Stimulated activated CD8-positive, alpha-beta memory T cell treated with anti-CD3 and anti-CD28 coated beads, Interleukin-15, amount 100 ng/mL, for 48 hours (primary cell): ENCODE measurements at places on chromosomes 4 and X.

GRCh38 chr4:76059750-76060149 lies 14.8 kb upstream of the ART3 start:
- DNase-seq: no peak

- no peak for DNase-seq
These were observed 51.2 kb upstream of the LGI2 start for GRCh38 chr4:25081866-25082471.

- no peak for DNase-seq
These were observed 94.8 kb downstream of the CLNK start for GRCh38 chr4:10589799-10590198.

DNA sequence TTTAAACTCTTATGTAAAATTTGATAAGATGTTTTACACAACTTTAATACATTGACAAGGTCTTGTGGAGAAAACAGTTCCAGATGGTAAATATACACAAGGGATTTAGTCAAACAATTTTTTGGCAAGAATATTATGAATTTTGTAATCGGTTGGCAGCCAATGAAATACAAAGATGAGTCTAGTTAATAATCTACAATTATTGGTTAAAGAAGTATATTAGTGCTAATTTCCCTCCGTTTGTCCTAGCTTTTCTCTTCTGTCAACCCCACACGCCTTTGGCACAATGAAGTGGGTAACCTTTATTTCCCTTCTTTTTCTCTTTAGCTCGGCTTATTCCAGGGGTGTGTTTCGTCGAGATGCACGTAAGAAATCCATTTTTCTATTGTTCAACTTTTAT lies at the start of gene ALB:
Gene ALB, plus strand, starts transcription at position 246 of the 400 bp plus-strand sequence. Its CDS starts 41 bp downstream, at position 287.
- no peak for DNase-seq

GRCh38 chrX:82589410-82589809 lies 918.7 kb upstream of the POU3F4 start:
- DNase-seq: no peak

- DNase-seq: no peak
These were observed 2.7 kb downstream of the CRMP1 start for GRCh38 chr4:5890063-5890727.

- DNase-seq: no peak
These were observed 225.7 kb downstream of the GRID2 start for GRCh38 chr4:92529510-92529909.

DNA sequence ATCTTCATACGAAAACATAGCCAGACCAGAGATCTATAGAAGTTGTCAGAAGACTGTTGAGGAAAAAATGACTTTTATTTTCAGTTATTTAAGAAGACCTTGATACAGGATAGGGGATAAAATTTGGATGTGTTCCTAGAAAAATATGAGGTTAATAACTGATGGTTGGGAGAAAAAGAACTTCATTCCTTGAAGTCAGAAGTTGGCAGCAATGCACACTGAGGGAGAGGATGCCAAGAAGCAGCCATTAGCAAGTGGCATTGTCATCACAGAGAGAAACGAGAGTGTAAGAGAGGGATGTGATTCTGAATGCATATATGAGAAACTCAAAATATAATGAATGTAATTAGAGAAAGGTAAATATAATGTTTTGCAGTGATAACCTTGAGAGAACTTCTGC lies 382.1 kb upstream of the EPHA5 start:
- no peak for DNase-seq

DNA sequence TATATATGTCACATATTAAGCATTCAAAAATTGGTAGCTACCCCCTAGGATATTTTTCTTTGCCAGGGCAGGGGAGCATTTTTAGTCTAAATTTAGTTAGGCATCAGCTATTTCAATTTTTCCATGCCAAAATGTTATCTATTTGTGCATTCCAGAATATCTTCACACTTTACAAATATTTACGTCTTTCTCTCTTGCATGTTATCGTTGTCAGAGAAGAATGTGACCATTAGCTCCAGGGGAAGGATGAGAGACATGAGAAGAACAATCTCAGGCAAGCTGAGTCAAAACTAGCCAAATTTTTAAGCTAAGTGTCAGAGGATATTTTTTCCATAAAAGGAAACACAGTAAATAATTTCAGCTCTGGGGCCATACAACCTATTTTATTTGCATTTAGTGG lies 885.0 kb upstream of the EPHA5 start:
- DNase-seq: no peak

- DNase-seq: no peak
These were observed 9.9 kb upstream of the FAM193A start for GRCh38 chr4:2526559-2526958.

GRCh38 chr4:8874896-8875680 lies 3.4 kb upstream of the HMX1 start:
- DNase-seq: no peak

DNA sequence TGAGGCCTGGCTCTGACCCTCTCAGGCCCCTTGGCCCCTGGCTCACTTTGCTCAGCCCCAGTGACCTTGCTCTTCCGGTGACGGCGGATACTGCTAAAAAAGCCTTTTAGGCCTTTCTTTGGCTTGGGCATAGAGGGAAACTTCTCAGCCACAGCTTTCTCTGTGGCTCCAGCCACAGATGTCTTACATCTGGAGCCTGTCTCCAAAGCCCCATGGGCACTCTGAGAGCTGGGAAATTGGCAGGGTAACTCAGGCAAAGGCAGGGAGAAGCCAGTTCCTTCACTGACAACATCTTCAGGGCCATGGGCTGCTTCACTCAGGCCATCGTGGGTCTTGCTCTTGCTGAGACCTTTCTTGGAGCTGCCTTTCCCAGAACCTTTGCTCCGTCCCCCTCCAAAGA lies 12.8 kb downstream of the AMER1 start:
- DNase-seq: no peak

GRCh38 chrX:153880440-153880815 lies 5.5 kb downstream of the L1CAM start:
- no peak for DNase-seq

DNA sequence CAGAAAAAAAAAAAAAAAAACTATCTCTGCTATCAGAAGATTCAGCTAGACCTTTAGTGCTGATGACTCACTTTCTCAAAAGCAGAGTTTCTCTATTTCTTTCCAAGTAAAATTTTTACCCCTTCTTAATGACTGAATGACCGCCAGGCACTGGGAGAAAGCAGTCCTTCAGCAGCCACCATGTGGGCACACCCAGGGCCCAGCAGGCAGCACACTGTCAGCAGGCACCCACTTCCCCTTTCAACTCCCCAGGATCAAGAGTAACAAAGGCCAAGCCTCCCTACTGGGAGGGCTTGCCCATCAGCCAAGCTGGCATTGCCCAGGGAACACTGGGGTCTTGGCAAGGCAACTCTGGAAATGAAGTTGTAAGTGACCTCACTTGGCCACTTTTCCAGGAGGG lies 201.9 kb upstream of the MAMLD1 start:
- DNase-seq: no peak

DNA sequence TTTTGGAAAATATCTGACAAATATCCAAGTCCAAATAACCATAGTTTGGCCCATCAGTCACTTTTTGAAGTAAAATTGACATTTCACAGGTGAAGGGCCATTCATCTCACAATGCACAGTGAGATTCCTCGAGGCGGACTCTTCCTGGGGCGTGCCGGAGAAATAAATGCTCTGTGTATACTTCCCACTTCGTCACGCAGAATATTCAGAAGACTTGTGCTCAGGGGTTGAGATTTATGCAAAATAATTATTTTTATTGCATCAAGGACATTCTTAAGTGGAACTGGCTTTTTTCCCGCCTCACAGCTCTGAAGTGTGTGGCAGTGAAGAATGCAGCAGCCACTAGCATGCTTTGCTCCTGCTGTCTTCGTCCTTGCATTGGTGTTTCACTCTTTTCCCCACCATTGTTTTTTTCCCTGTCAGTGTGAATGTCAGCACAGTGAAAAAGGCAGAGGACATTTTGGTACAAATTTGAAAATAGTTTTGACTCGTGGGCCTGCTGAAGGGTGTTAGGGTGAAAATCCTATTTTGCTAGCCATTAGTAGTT lies 70.6 kb downstream of the FAM193A start:
- DNase-seq: no peak

DNA sequence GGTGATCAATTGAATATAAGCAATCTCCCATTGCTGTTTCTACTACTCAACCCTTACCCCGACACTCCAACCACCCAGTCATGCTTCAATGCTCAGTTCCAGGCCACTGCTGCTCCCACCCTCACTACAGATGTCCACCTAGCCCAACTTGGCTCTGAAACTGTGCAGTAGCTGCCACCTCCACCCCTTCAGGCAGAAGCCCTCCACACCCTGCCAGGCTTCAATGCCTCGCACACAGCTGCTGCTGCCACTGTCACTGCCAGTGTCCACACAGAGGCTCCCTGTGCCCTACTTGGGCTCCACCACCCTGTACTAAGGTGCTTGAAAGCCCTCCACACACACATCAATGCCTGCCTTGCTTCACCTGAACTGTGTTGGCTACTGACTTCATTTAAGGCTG lies 34.6 kb downstream of the LAMTOR3 start:
- DNase-seq: no peak

- peak; percentile 25 for DNase-seq
These were observed 32.3 kb upstream of the IRF2 start for GRCh38 chr4:184506527-184507121.

- no peak for DNase-seq
These were observed 21.5 kb downstream of the SORCS2 start for GRCh38 chr4:7213807-7214206.

DNA sequence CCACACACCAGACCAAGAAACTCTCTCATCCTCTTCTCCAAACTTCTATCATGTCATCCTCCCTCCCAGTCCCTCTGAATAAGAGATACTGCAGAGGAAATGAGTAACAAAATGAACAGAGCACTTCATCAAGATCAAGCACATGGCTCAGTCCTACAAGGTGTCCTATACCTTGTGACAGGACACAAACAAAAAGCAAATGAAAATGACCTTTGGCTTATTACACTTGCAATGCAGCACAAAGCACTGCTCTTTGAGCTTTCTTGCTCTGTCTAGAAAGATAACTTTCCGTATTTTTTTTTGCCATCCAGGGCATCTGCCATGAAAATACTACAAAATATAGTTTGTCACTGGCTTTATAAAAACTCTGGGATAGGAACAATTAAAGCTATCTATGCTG lies 402.7 kb downstream of the HNRNPD start:
- DNase-seq: no peak

- no peak for DNase-seq
These were observed 5.6 kb upstream of the TXK start for GRCh38 chr4:48139691-48140090.

- no peak for DNase-seq
These were observed 26.4 kb downstream of the PRIMPOL start for GRCh38 chr4:184675821-184676492.

DNA sequence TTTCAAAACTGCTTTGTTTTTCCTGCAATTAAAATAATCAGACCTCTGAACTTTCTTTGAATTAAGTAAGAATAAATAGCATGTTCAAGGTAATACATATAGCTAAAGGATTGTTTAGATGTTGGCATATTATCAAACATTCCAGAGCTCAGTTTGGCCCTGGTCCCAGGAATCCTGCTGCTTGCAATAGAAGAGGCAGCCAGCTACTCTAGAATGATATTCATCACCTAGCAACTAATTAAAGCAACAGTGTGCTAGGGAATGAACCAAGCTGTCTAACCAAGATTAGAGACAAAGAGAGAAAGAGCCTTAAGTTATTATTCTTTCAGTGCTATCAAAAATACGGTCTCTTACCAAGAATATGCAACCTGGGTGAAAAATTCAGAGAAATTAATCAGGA lies 460.9 kb downstream of the GABRG1 start:
- DNase-seq: no peak

GRCh38 chr4:79472693-79473438 lies 64.8 kb upstream of the GK2 start:
- DNase-seq: no peak

DNA sequence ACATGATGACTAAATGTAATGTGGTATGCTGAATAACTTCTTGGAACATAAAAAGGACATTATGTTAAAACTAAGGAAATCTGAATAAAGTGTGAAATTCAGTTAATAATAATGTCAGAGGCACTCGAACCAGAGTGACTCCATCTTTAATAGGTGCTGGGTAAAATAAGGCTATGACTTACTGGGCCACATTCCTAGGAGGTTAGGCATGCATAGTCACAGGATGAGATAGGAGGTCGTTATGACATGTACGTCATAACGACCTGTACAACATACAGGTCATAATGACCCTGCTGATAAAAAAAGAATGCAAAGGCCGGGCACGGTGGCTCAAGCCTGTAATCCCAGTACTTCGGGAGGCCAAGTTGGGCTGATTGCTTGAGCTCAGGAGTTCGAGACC lies 28.9 kb upstream of the OPHN1 start:
- no peak for DNase-seq

DNA sequence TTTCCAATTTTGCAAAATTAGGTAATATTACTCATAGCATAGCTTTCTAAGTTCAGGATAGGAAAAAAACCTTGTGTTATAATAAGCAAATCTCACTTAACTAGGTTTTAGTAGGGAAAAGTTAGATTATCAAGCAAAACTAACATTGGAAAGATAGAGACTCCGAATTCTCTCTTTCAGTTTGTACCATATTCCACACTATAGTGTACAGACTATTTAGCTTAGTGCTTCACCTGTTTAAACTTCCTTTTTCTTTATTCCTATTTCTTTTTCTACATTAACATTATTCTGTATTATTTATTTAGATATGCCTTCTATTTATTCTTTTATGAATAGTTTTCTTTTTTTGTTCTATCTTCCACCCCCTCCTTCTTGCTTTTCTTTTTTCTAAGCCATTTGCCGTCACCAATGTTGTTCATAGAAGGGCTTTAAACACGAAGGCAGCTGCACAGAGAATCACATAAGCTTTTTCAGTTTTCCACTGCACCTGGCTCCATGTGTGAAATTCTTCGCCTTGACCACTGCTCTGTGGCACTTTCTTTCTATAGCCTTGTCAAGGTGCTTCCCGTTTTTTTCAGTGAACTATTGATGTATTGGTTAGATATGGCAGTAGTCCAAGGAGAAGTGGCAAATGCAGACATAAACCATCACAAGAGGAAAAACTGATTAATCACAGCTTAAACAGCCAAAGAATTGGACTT lies 8.5 kb downstream of the PCDH10 start:
- no peak for DNase-seq

GRCh38 chr4:3291411-3291968 lies 1.3 kb upstream of the RGS12 start:
- DNase-seq: no peak

DNA sequence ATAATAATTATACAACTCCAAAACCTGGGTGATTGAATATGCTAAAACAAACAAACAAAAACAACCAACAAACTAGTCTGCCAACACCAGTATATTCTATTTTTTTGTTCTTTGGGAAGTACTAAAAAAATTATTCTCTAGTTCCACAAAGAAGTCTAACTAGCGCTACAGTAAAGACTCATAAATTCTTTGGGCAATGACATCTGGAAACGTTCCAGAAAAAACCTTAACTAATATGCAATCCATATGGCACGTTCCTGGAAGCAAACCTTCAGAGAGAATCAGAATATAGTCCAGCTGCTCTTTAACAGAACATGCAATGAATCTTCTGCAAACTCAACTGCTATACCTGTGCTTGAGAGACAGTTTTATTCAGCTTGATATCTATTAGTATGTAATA lies 500.1 kb downstream of the TRAM1L1 start:
- DNase-seq: no peak

DNA sequence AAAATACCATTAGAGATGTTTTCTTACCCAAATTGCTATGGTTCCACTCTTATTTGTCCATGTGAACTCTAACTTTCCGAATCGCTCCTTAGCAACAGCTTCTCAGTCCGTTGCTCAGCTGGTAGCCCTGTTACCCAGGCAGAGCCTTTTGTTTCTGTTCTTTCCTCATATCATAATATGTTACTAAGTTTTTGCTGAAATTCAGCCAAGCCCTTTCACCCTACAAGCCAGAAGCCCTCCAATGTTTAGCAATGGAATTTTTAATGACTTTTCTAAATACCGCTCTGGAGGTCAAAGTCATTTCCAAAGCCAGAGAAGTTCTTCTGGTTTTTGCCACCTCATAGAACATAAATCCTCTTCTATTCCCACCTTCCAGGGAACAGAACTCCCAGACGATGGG lies 1029.5 kb downstream of the C4orf33 start:
- DNase-seq: no peak
